ENCODE measurements at places on chromosomes 11 and 22.

- DNase-seq, result no peak
Measured at GRCh38 chr22:46827781-46828180, 65.3 kb downstream of the TBC1D22A start.

GRCh38 chr22:46742576-46743221, 4.6 kb upstream of the CERK start:
- no peak for DNase-seq

DNA sequence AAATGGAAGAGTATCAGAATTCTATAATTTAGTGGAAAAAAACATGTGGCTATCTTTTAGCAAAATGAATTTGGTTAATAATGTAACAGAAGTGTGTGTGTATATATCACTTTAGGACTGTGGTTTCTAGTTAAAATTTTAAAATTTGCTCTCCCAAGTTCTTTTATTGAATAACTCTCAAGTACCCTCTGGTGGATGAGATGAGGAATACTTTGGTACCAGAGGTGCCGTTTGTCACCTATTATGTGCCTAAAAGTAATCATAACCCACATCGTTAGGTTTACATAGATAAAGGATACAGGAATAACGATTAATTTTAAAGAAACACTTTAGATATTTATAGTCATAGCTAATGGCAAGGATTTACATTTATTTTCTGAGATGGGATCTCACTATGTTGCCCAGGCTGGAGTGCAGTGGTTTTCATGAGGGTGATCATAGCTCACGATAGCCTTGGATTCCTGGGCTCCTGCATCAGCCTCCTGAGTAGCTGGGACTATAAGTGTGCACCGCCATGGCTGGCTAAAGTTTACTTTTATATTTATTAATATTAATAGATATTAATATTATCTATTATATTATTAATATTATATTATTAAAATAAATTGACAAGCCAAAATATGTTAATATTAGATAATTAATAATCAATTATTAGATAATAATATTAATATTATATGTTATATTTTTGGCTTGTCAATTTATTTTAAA, 66.7 kb upstream of the CAPRIN1 start:
- DNase-seq, result no peak

- no peak for DNase-seq
Measured at GRCh38 chr11:64536396-64536941, 54.6 kb upstream of the SLC22A12 start.

GRCh38 chr11:77320351-77320750, 18.9 kb upstream of the GDPD4 start:
- DNase-seq, result no peak

DNA sequence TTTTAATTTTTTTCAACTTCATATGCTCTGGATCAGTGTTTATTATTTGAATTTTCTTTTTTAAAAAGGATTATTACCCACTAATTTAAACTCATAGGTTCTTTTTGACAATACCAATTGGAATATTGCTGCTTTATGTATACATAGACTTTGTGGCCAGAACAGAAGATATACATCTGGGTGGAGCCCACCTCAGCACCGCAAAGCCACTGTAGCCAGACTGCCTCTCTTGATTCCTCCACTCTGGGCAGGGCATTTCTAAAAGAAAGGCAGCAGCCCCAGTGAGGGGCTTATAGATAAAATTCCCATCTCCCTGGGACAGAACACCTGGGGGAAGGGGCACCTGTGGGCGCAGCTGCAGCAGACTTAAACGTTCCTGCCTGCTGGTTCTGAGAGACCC, 10.6 kb upstream of the C11orf58 start:
- no peak for DNase-seq

DNA sequence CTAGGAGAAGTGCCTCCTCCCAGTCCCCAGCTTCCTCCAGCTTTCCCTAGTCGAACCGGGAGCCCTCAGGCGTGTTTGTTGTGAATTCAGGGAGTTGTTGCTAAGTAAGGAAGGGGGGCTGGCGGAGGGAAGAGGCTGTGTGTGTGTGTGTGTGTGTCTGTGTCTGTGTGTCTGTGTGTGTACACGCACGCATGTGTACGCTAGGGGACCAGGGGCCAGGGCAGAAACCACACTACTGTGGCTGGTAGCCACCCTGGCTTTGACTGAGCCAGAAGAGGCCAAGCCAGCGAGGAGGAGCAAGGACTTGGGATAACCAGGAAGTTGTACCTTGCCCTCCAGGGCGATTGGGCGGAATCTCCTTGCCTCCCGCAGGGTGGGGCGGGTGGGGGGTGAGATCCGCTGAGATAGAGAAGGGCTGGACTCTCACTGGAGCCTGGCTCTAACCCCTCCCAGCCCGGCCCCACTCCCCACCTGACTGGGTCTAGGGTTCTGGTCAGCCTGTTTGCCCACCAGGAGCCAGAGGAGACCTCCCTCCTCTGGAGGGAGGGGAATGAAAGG, 7.5 kb downstream of the BCL9L start:
- DNase-seq, result peak; percentile 60

DNA sequence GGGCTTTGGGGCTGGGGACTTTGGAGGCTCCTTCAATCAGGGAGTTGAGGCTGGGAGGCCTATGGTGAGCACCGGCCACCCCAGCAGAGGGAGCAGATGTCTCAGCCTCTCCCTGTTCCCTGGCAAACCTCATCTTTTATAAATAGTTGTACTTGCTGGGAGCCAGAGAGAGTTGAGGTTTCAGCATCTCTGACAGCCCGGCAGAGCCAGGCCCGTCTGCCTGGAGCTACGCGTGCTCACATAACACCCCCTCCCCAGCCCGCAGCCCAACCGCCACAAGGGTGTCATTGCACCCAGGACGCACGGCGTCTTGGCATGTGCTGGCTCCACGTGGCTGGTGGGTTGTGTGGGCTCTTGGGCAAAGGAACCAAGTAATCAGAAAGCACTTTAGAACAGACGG, 127.1 kb downstream of the CHST1 start:
- DNase-seq, result no peak

- DNase-seq, result no peak
Measured at GRCh38 chr22:40020956-40021355, 26.2 kb downstream of the FAM83F start.

GRCh38 chr11:130606178-130606577, 157.7 kb downstream of the ADAMTS15 start:
- DNase-seq, result no peak

- DNase-seq, result peak; percentile 68
Measured at GRCh38 chr22:22684580-22685561, 40.5 kb downstream of the GGTLC2 start.

DNA sequence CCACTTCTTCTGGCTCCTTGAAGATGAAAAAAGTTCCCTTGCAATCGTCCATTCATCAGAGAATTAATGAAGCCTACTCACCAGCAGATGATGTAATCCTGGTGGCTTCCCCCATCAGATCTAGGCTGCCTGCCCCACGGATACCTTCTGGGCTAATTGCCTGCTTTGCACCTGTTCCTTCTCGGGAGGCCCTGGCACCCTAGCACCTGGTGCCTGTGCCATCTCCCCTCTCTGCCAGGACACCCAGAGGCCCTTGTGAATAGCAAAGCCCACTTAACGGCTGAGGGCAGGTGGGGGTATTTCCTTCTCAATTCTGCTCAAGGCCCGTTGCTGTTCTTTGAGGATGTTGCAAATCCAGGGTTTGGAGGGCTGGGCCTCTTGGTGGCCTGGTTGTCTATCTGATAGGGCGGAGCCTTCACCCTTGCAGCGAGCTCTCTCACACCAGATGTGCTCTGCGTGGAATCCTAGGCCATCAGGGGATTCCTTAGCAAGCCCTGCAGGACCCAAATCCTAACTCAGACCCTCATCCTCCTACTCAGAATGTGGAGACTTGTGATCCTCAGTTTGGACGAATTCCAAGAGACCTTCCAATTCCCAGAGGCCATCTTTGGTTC, at the start of gene LMO2:
Gene LMO2, minus strand, starts transcription at position 363 of the 614 bp plus-strand sequence. CDS start 22,360 bp downstream, outside the sequence.
- DNase-seq, result no peak

DNA sequence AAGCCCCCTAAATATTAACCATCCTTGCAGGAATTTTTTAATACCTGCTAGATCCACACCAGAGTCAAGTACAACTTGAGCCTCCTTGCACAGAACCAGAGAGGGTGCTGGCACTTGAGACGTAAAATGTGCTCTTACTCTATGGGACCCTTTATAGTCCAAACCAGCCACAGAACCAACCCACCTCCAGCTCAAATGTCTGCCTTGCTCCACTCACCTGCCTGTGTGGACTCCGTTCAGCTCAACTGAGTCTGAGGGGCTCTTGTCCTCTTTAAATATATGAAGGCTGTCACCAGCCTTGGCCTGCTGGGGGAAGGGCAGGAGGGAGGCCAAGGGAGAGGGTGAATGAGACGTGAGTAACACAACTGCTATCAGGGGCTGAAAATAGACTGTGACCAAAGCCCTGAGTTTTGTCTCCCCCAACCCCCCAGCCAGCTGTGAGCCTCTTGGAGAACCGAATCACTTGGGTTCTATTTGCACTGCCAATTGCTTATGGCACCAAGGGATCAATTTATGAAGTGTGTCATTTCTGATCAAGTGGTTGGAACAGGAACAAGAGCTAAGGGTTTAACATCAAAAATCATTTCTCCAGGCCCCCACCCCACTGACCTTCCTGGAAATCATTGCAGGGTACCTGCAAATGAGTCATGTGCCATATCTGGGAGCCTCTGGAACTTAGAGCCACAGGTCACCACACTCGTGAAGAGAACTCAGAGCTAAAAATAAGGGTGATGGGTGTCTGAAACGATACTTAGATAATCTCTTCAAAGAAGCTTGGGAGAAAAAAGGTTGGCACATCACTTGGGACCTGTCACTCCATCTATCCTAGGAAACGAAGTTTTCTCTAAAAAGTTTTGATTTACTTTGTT, at the start of gene CSRP3:
Gene CSRP3, minus strand, starts transcription at position 247 of the 869 bp plus-strand sequence. CDS start 9,535 bp downstream, outside the sequence.
- no peak for DNase-seq

- no peak for DNase-seq
Measured at GRCh38 chr11:45176996-45177395, 30.6 kb downstream of the PRDM11 start.

DNA sequence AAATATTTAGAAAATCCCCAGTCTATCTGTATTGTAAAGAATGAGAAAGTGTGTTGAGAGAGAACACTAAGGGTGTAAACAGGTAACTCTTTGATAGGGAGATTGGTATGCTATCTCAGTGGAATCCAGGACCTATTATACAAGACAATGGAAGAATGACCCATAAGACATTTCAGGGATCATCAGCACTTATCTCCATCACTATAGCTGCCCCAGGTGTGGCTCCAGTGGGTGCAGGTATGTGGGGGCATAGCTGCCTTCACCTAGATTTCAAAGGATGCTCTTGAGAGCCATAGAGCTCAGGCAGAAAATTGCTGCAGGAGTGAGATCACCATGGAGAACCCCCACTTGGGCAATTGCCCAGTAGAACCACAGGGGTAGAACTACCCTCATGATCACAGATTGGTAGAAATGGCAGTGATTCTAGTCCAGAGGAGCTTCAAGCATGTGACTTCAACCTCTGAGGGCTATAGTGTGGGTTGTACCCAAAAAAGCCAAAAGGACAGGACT, 252.3 kb upstream of the TBCEL start:
- no peak for DNase-seq
